ENCODE measurements at places on chromosomes 2 and 18.

- DNase-seq = no peak
Observed at GRCh38 chr18:57214976-57215375, 68.1 kb downstream of the BOD1L2 start.

DNA sequence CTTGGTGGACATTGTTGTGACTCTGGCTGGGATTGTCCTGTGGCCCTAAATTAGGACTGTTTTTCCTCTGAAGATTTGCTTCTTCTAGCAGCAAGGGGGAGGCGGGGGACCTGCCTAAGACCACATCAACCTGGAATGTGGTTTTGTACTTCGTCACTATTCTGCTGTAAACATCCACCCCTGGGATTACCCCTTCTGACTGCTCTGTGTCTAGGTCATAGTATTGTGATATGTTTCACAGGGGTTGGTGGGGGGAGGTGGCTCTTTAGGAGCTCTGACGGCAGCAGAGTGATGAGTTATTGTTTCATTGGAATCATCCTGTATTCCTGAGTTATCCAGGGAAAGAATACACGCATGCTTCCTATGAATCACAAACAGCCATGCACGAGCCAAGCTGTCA lies 226.4 kb upstream of the MYT1L start:
- DNase-seq = no peak

GRCh38 chr2:40372283-40372985 lies 79.5 kb downstream of the SLC8A1 start:
- no peak for DNase-seq

DNA sequence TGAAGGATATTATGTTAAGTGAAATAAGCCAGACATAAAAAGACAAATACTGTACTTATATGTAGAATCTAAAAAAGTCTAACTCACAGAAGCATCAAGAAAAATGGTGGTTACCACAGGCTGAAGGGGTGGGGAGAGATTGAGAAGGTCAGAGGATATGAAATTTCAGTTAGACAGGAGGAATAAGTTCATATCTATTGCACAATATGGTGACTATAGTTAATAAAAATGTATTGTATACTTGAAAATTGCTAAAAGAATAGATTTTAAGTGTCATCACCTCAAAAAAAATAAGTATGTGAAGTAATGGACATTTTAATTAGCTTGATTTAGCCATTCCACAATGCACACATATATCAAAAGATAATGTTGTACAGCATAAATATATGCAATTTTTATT lies 19.8 kb downstream of the ACMSD start:
- DNase-seq = no peak

DNA sequence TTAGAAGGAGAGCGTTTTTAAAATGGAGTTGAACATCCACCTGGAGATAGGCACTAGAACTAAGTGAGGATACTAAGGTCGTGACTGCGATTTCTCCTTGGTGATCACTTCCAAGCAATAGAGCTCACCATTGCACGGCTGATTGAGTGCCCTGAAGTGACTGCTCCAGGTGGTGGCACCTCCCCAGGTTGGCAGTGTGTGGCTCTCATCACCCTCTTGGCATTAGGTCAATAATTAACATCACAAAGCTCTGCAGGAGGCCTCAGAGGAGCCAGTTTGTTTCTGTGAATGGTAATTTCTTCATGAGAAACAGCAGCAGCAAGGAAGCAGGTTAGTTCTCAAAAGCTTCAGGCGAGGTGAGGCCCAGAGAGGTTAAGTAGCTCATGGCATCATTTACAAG lies 259.6 kb downstream of the CLIP4 start:
- DNase-seq = no peak

DNA sequence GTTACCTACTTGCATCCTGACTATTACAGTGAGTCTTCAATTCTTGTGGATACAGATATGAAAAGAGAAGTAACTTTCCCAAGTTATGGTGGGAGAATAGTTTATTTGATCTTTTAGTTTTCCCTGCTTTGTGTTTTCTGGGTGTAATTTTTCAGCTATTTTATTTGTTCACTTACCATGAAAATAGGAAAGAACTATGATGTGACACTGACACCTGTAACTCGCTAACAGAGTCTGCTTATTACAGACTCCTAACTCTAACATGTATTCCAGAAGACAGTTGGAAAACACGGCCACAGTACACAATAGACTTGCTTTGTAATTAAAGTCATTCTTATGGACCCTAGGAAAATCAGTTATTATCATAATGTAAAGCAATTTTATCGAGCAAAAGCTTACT lies 323.2 kb downstream of the LRRTM1 start:
- DNase-seq = no peak

GRCh38 chr18:21257386-21257785 lies 15.4 kb downstream of the GREB1L start:
- DNase-seq = no peak

DNA sequence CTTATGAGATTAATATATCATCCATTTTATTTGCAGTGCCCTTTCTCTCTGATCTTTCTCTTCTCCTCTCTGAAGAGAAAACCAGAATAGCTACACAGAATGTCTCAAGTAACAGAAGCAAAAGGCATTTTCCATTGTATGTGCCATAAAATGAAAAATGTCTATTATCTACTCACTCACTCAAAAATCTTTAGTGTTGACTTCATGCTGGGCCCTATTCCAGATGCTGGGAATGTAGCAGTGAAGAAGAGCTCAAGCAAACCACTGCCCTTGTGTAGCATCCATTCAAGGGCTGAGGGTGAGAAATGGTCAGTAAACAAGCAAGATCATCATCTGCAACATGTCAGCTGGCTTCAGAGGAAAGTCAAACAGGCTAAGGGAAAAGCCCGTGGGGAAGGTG lies 427.7 kb downstream of the METTL4 start:
- no peak for DNase-seq

GRCh38 chr2:11698009-11698922 lies 28.3 kb upstream of the NTSR2 start:
- DNase-seq = no peak

Measured in activated CD8-positive, alpha-beta memory T cell treated with anti-CD3 and anti-CD28 coated beads, Interleukin-2, amount 50 U/mL, for 48 hours (primary cell).